ENCODE measurements at places on chromosomes 5 and 9.

GRCh38 chr5:146753641-146754040, 124.9 kb downstream of the PPP2R2B start:
- DNase-seq: no peak

- no peak for DNase-seq
These were observed 15.0 kb upstream of the SHB start for GRCh38 chr9:38083858-38084555.

GRCh38 chr9:1171546-1171945, 121.4 kb downstream of the DMRT2 start:
- no peak for DNase-seq

- peak; percentile 90 for DNase-seq
These were observed 70.6 kb downstream of the IQGAP2 start for GRCh38 chr5:76473661-76474060.

- DNase-seq: no peak
These were observed 139.0 kb upstream of the ZNF462 start for GRCh38 chr9:106723926-106724325.

DNA sequence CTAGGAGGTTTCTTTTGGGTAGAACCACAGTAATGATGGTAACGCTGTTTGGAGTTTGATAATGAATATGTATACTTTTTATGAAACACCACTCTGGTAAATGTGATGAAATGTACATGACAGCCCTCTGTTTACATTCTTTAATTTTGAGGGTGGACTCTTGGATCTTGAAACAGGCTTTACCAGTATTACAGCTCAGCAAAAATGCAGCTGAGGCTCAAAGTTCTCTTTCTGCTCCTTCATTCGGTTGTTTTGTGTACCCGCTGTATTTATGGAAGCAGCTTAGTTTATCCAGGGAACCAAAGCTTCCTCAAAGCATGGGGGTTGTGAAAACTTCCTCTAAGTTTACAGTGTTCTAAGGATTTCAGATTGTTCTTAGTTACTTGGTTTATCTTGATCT, 11.1 kb downstream of the GAPVD1 start:
- DNase-seq: no peak

DNA sequence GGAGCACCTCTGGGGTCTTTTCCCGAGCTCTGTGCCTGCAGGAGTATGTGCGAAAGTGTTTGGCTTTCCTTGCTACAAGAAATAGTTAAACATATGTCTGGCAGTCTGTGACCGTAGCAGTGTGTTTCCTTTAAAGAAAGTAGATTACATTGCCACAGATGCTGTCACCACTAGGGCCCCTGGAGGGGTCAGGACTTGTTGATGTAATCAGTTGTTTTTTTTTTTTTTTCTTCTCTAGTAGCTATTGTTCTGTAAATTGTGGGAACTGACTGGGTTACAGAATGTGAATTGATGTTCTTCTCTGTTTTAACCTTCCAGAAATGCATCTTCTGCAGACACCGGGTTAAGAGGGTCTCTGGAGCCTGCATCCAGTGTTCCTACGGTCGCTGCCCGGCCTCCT, 345.6 kb downstream of the KDM4C start:
- DNase-seq: no peak

GRCh38 chr5:85388770-85389169, 1004.1 kb upstream of the EDIL3 start:
- DNase-seq: no peak

- no peak for DNase-seq
These were observed 193.6 kb downstream of the SREK1 start for GRCh38 chr5:66337626-66338226.

DNA sequence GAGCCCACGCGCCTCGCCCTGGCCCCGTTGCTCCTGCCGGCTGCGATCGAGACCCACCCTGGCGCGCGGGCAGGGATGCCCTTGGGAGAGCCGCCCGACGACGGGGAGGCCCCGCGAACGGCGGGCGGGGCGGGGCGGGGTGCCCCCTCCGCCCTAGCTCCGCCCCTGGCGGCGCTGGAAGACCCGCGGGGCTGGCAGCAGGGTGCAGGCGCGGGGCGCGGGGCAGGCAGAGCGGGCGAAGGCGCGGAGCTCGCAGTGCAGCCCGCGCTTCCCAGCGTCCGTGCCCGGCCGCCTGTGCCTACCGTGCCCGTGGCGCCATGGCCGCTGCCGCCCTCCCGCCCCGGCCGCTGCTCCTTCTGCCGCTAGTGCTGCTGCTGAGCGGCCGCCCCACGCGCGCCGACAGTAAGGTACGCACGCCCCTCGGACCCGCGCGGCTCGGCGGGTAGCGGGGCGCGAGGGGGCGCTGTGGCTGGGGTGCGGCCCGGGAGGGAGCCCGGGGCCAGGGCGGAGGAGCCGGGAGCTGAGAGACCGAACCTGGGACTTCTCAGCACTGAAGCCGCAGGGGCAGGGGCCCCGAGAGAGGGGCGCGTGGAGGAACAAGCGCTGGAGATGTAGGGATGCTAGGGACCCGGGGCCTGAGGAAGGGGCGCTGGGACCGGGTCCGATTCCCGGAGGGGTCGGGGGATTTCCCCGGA, at the start of gene OLFML2A:
Gene OLFML2A, plus strand, starts transcription at position 180 of the 695 bp plus-strand sequence. Its CDS starts 138 bp downstream, at position 318.
- DNase-seq: no peak

- DNase-seq: no peak
These were observed 297.6 kb downstream of the KDM4C start for GRCh38 chr9:7055171-7055903.

DNA sequence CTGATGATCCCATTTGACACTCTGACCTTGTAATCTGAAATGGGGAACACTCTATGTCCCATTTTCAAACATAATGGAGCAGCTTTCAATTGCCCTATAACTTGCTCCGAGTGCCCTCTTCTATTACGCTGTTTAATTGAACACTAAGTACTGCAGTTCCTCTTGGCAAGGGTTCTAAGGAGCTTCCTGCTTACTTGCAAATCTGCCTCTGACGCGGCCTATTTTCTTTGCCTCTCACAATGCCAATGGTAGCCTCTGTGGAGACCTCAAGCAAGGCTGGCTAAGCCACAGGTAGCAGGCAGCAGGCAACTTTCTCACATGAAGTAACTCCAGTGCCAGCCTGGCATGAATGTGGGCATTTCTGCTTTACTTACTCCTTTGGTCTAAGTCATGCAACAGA, 443.4 kb upstream of the TRPC7 start:
- no peak for DNase-seq

- no peak for DNase-seq
These were observed 164.6 kb downstream of the CARTPT start for GRCh38 chr5:71883742-71884103.

- DNase-seq: no peak
These were observed 1.3 kb downstream of the BRD3OS start for GRCh38 chr9:134026581-134026980.

DNA sequence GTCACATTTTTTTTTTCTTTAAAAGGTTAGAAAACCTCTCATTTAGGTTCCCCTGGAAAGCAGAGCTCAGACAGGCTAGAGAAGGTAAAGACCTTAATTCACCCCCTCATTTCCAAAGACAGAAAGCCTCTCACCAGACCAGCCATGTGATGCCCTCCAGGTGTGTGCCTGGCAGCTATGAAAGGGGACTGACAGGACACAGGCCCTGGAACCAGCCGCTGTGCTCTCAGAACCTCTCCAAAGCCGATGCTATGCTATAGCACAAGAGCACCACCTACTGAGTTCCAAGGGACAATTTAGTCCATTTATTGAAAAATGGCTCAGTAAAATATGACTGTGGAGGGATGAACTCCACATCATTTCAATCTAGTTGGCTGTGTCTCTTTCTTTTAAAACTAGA, 48.8 kb downstream of the FANCC start:
- DNase-seq: peak; percentile 9

DNA sequence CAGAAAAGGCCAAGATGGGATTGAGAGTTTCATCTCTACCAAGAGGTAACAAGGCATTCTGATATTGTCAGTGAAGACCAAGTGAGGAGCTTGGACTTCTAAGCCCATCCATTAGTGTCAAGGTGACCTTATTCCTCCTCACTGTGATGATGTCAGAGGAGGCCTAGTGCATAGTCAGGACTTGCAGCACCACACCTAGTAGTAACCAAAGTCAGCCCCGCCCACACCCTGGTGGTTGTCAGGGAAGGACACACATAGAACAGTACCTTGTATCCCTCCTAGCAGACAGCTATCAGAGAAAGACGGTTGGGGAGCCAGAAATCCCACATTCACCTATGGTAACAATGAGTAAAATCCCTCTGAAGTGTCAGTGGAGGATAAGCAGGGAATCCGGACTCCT, 111.7 kb downstream of the AP3B1 start:
- peak; percentile 9 for DNase-seq

DNA sequence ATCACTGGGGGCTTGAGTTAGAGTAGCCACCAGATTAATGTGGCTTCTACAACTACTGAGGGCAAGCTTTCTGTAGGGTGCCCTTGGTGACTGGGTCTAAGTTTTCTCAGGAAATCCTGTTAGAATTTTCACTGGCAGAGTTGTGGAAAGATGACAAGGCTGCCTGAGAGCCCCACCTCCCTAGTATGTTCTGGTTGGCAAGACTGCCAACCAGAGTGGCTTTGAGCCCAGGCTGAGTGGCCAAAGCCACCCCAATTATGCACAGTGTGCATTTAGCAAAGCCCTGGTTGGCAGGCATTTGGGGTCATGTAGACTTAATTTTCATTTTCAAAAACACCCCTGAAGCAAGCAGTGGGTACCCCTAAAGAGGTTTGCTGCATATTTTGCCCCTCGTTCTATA, 136.7 kb upstream of the HAPLN1 start:
- DNase-seq: no peak

DNA sequence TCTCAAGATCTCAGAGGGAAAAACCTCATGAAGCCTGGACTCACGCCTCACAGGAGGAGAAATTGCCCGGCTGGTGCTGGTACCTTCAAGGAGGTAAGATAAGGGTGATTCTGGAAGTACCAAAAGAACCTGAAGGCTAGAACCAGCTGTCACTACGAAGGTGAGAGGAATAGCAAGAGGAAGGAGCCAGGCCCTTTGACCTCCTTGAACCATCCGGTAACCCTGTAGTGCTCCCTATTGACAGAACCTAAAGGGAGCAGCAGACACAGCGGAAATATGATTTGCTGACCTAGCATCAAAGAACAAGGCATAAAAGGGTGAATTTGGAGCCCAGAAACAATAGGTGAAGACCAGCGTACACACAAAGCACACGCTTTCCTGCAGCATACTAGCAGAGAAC, 92.2 kb downstream of the DOCK8 start:
- peak; percentile 73 for DNase-seq

GRCh38 chr9:38047301-38048251, 21.5 kb downstream of the SHB start:
- DNase-seq: peak; percentile 19

DNA sequence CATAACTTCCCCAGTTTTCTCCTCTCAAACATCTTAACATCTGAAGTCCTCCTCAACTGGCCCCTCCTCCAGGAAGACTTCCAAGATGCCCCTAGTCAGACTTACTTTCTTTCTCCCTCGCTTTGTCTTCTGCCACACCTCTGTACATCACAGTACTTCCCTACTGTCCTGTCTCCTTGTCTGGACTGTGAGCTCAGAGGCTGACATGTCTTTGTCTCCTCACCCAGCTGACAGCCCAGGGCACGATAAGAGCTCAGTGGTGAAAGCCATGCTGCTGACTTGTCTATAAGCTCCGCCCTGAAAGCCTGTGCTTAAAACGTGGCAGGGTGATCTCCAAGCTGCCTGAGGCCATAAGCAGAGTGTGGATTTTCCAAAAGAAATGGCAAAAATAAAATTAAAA, 33.0 kb upstream of the SLC25A51 start:
- no peak for DNase-seq

GRCh38 chr5:139293202-139293506, 386 bp upstream of the MATR3 start:
- DNase-seq: no peak

GRCh38 chr5:86679529-86679928, 61.8 kb downstream of the COX7C start:
- DNase-seq: no peak

DNA sequence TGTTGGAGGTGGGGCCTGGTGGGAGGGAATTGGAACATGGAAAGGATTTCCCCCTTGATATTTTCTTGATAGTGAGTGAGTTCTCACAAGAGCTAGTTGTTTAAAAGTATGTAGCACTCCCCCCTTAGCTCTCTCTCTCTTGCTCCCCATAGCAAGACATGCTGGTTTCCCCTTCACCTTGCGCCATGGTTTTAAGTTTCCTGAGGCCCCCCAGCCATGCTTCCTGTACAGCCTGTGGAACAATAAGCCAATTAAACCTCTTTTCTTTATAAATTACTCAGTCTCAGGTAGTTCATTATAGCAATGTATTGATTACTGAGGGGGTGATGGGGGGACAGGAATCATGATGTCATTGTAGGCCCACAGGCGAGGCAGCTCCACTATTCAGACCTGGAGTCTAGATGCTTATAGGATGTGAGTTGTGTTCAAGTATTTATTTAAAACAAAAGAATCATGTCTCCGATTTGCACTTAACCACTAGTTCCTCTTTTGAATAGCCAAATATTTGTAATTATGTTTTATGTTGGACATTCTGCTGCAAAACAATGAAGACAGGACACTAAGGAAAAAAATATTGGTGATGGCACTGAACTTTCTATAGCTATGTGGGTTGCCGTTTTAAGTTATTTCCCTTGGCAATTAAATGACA, 156.6 kb downstream of the TMEM38B start:
- DNase-seq: no peak

- DNase-seq: no peak
These were observed 111.3 kb downstream of the LPAR1 start for GRCh38 chr9:110926828-110927487.

- no peak for DNase-seq
These were observed 55.4 kb downstream of the FOXI1 start for GRCh38 chr5:170161069-170161468.

- no peak for DNase-seq
These were observed 588.0 kb upstream of the TUSC1 start for GRCh38 chr9:26266146-26266793.

- DNase-seq: no peak
These were observed 59.1 kb downstream of the ZNF462 start for GRCh38 chr9:106922026-106922425.

DNA sequence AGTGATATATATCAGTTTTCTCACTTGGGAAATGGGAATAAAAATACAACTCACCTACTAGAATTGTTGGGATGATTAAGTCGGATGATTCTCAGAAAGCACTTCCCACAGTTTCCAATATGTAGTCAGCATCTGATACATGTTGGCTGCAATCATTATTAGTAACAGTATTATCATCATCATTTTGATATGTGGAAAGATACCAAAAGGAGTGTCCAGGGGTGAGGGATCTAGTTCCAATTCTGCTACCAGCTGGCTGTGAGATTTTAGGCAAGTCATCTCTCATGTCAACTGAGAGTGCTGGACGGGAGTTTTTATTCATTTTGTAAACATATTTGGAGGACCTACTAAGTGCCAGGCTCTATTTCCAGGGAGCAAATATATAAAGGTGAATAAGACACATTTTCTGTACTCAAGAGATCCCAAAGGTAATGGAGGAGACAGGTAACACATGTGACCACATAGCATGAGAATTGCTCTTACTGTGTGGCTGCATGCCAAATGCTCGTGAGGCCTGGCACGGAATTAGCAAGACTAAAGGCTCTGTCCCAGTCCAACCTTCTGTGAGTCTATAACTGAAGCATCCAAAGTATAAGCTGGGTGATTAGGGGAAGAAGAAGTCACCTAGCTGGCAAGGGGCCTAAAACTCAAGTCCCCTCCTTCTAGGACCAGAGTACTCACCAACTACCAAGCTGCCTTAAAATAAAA, 83.0 kb downstream of the GRIA1 start:
- no peak for DNase-seq

GRCh38 chr9:87034841-87035240, 87.5 kb upstream of the GAS1 start:
- DNase-seq: no peak
